ENCODE measurements at places on chromosomes 6 and 20.

DNA sequence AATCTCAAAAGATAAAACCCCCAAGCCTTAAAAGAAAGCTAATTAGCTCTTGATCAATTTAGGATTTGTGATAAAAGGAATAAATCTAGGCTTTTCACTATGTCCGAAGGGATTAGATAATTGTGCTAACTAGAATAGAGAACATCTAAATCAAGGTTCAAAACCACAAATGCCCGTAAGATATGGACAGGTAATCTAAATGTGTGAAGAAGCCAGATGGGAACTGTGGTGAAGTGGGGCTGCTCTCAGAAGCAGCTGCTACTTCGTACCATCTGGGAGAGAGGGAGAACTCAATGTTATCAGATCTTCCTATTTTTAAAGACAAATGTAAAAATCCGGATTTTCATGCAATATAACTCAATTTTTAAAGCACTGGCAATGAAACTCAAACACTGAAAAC is 44.2 kb downstream of the NCOA6 start:
- DNase-seq: no peak

GRCh38 chr20:37299718-37300528 is 10.5 kb downstream of the MANBAL start:
- no peak for DNase-seq

- no peak for DNase-seq
Measured at GRCh38 chr6:143110996-143111395, 50.3 kb downstream of the AIG1 start.

GRCh38 chr20:40757087-40757486 is 68.1 kb upstream of the MAFB start:
- DNase-seq: no peak

GRCh38 chr6:42729731-42730130 is 7.3 kb upstream of the PRPH2 start:
- DNase-seq: no peak

- no peak for DNase-seq
Measured at GRCh38 chr6:42367353-42368011, 84.2 kb downstream of the TRERF1 start.

DNA sequence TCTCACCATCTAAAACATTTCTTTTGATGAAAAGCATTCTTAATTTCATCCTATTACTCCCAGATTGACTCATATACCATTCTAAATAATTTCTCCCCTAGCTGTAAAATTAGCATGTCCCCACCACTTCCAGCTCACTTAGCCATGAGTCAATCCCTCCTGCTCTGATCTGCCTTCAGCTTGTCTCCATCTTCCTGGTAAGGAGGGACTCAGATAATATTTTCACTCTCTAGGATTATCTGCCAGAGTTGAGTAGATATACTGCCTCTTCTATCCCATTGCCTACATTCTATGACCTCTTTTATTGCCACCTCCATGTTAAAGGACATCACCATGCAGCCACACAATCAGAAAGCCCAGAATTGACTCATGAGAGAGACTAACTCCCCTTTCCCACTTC is 348.8 kb upstream of the POU3F2 start:
- no peak for DNase-seq

DNA sequence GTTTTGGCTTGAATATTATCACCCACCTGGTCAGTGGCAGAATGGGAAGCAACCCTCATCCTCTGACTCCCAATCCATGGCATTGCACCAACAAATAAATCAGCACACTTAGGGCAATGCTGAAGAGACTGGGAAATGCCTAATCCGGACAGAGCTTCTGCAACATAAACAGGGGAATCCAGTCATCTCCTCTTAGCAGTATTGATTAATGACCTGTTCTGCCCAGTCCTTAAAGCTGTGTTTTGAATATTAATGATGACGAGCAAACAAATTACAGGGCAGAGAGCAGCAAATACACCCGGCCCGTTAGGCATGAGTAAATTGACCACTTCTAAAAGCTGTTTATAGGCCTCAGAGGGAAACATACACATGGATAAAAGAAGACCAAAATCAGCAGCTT is 77.0 kb upstream of the B3GAT2 start:
- peak; percentile 71 for DNase-seq

DNA sequence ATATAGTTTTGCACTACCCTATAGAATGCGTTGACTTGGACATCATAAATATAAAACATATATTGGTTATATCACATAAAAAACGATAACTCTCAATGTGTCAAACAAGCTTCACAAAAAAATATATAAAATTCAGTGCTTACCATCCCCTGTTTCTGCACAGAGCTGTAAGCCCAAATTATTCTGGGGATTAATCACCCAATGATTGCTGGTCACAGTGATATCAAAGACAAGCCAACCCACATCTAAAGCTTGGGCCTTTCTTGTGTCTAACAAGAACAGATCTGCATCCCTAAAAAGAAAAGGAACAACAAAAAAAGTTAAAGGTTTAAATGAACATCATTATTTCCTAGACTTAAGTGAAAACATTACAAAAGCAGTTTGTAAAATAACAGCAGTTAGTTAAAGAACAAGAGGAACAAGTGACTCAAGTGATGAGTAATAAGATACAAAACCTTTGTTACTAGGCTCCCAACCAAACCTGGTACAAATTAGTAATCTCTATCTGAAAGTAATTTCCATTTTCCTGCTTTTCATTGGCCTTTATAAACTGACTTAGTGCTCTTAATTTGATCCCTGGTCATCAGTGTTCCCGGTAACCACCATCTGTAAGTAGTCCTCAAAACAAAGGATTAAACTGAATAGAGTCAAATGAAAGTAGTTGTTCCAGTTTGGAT is 81.1 kb downstream of the BMP5 start:
- DNase-seq: no peak

DNA sequence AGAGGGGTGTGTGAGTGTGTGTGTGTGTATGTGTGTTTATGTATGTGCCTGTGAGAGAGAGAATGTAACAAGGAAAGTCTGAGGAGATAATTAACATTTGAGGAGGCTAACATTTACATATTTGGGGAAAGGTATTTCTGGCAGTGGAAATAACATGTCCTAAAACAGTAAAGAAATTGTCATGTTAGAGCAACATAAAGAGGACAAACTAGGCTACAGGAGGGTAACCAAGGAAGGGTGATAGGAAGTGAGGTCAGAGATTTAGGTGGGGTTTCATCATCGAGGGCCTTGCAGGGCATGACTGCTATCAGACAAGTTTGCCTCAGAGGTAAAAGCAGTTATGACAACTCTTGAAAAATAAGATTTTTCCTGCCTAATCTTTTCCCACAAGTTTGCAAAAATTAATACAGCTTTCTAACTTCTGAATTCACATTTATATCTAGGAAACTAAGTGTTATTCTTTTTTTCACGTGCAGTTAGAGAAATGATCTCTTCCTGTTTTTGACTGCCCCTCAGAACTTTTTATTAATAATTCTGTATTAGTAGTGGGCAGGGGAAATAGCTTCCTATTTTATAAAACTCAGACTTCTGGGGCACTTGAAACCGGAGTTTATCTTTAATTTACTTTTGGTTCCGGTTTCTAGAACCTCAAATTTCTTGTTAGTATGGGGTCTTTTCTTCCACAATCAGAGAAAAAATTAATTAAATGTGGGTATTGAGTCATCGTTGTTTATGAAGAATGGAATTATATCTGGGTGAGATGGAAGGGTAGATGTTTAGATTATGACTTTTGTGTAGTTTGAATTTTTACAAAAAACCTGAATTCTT is 30.5 kb upstream of the RHAG start:
- no peak for DNase-seq

GRCh38 chr6:26471970-26472369 is 14.2 kb downstream of the BTN2A1 start:
- no peak for DNase-seq

DNA sequence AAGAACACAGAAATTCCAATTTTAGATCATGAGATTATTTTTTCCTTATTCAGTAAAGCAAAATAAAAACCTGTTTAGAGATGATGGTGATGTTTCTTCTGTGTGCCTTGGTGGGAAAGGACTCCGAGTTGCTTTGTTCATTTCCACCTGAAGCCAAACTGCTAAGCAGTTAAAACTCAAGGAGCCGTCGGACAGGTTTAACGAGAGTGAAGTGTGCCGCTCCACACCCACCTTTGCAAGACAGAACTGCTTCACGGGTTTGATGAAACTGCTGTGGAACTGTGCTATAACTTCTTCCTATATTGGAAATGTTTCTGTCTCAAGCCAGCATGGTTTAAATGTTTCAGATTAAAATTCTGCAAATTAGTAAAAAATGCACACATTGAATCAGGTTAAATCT is 9.2 kb upstream of the DSP start:
- no peak for DNase-seq

GRCh38 chr20:32248043-32248442 is 29.4 kb upstream of the KIF3B start:
- DNase-seq: no peak

- no peak for DNase-seq
Measured at GRCh38 chr6:144606083-144606482, 320.9 kb downstream of the UTRN start.

GRCh38 chr20:8464368-8464767 is 332.3 kb downstream of the PLCB1 start:
- no peak for DNase-seq

DNA sequence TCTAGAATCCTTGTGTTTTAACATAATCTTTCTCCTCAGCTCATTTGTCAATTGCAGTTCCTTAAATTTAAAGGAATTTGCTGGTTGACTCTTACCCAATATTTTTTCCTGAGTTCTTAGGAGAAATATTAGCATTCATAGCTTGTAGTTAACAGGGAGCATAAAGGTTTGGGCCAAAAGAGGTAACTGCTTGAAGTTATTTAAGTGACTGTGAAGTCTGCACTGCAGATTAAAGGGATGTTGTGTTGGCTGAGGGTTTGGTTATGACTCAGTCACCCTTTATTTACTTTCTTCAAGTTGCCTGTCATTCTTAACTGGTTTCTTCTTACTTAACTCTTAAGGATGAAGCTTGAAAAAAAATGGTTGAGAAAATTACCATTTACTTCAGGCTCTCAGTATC is 220.3 kb upstream of the LAMP5 start:
- no peak for DNase-seq

GRCh38 chr6:131574133-131574532 is 1.1 kb downstream of the ARG1 start:
- no peak for DNase-seq

DNA sequence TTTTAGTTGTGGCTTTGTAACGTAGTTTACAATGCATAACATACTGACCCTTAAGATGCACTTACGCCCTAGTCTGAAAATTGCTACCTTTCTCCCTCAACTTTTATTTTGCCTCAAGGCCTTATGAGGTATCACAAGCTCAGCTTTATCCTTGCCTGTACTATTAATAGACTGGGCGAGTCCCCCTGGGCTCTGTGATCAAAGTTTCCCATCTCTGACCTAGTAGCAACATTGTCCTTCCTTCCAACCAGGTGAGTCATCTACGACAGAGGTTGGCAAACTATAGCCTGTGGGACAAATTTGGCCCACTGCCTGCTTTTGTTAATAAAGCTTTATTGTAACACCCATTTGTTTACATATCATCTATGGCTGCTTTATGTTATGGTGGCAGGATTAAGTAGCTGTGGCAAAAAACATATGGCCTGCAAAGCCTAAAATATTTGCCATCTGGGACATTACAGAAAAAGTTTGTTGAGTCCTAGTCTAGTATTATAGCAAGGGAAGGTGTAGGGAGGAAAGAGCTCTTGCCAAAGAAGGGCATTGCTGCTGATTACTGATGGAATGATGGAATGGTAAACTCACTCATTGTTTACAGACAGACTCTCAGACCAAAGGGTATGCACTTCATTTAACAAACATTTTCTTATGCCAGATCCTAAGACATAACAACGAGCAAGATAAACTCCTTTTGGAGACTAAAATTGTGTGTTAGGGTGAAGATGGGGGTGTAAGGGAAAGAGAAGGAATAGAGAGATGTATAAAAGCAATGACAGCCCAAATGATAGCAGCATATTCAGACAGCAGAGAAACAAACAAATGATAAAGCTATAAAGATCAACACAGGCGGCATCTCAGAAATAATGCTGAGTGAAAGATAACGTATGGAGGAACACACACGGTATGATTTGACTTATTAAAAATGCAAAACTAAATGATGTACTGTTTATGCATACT is 74.2 kb downstream of the SLC22A23 start:
- DNase-seq: no peak

Data from NCI-H446 treated with DMSO at 0.1 percent for 48 hours (cell line).